Activated CD4-positive, alpha-beta T cell treated with anti-CD3 and anti-CD28 coated beads, Interleukin-2, amount 10 ng/mL, durations not matched to agents 24 days and 14 days (primary cell): ENCODE measurements at places on chromosomes 13 and 19.

DNA sequence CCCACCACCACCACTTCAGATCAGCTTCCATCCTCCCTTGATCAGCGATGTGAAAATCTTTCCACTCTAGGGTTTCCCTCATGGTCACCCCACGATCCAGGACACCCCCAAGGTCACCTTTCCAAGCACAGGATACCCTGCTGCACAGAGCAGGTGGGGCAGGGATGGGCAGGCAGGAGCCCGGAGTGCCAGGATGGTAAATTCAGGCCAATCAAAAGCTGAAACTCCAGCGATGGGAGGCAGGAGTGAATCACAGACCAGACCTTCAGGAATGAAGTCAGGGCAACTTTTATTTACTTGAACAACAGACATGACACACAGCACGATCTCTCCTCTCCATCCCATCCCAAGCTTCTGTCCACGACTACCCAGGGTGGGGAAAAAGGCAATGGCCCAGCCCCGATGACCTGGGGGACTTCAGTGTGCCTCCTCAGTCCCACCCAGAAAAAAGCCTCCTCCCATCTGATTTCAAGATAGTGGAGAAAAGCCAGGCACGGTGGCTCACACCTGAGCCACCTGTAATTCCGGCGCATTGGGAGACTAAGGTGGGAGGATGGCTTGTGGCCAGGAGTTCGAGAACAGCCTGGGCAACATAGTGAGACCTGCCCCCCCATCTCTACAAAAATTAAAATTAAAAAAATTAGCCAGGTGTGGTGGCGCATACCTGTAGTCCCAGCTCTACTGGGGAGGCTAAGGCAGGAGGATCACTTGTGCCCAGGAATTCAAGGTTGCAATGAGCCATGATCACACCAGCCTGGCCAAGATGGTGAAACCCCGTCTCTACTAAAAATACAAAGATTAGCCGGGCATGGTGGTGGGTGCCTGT, 39.2 kb downstream of the ZSWIM4 start:
- peak; percentile 66 for DNase-seq

DNA sequence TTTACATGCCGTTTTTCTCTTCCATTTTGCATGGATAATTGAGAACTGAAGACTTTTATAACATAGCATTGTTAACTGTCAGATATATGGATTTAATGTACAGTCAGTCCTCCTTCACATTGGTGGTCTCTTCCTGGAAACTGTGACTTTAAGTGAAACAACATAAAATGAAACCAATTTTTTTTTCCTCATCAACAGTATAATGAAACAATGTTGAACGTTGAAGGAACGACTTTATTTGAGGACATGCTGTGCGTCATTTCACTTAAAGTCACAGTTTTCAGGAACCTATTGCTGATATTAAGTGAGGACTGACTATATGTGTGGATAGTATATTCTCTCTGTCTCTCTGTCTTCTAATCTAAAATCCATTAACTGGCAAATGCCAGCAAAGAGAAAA, 54.8 kb downstream of the COG3 start:
- DNase-seq: no peak

GRCh38 chr19:30376826-30377425, 4.7 kb downstream of the ZNF536 start:
- no peak for DNase-seq

GRCh38 chr19:56098731-56099568, 22.1 kb downstream of the ZNF787 start:
- no peak for DNase-seq

GRCh38 chr13:98370261-98370660, 193.2 kb upstream of the RNF113B start:
- no peak for DNase-seq

DNA sequence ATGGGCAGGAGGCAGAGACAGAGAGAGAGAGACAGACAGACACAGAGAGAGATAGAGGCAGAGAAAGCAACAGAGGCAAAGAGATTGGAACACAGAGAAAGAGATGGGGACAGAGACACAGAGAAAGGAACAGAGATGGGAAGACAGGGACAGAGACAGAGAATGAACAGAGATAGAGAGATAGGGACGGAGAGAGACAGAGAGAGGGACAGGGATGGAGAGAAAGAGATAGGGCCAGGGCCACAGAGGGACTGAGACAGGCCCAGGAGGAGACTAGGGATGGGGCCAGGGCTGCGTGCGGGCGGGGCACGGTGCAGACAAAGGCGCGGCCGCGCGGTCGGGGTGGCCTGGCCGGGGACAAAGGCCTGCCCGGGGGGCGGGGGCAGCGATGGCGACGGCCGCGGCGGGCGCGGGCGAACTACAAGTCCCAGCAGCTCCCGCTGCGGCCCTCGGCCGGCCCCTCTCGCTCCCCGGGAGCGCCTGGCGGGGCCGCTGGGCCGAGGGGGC, at the start of gene ZNF358:
ZNF358 (plus strand) TSS at position 459 of the 507 bp plus-strand sequence. CDS start 3,140 bp downstream, outside the sequence.
- peak; percentile 81 for DNase-seq

- DNase-seq: peak; percentile 64
Measured at GRCh38 chr19:29329460-29330134, 116.6 kb upstream of the UQCRFS1 start.

GRCh38 chr13:49220036-49220855, at the start of gene MLNR:
Gene MLNR, plus strand, starts transcription at chr13:49220338. Its CDS starts 0 bp downstream, at chr13:49220338.
- DNase-seq: peak; percentile 79

DNA sequence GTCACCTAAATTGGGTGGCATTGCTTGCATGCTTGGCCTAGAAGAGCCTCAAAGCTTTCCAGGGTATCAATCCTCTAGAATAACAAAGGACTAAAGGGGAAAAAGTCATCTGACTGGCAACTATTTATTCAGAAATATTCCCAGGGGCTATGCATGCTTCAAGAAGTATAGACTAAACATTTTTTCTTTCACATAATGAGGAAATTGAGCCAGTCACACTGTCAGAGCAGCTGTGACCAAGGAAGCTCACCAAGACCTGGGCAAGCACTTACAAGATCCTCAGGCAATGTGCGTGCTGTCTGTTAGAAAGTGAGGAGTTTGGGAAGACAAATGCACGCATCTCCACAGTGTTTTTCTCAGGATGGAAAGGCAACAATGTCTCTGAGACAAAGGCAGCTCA, 747.2 kb downstream of the DIAPH3 start:
- no peak for DNase-seq

DNA sequence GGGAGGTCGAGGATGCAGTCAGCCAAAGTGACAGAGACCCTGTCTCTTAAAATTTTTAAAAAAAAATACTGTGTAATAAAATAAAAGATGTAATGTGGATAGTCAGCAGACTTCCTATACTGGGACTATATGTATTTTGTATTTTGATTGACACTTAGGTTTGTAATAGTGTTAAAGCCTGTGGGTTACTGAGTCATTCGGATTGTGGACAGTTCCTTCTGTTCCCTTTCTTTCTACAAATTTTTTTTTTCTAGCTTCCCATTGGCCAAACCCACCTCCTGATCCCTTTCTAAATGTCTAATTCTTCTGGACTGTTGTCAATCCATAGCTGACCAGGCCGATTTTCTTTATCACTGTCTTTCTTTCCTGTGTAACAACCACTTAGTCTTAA, 108.0 kb downstream of the DNAJC3 start:
- no peak for DNase-seq

- no peak for DNase-seq
Measured at GRCh38 chr19:40597329-40597838, 3.8 kb upstream of the LTBP4 start.

- no peak for DNase-seq
Measured at GRCh38 chr19:18841400-18841799, 9.6 kb downstream of the UPF1 start.

- no peak for DNase-seq
Measured at GRCh38 chr13:37929308-37929707, 59.7 kb upstream of the TRPC4 start.

GRCh38 chr13:73039201-73040108, 19.4 kb upstream of the KLF5 start:
- no peak for DNase-seq

DNA sequence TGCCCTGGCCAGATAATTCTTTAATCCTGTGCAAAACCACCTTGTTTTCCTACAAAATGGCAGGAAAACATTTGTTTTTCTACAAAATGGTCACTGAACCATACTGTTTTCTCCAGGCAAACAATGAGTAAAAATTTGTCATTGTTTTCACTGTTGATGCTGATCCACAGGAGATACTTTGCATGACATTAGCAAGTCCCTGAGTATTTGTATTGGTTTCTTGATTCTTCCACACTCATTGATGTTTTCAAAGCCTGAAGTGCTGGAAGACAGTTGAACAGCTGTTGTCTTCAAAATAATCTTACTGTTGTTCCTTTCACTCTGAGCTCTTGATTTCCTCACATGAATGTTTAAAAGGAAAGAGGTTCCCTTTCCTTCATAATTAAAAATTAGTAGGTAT, 123.1 kb upstream of the HTR2A start:
- DNase-seq: no peak

DNA sequence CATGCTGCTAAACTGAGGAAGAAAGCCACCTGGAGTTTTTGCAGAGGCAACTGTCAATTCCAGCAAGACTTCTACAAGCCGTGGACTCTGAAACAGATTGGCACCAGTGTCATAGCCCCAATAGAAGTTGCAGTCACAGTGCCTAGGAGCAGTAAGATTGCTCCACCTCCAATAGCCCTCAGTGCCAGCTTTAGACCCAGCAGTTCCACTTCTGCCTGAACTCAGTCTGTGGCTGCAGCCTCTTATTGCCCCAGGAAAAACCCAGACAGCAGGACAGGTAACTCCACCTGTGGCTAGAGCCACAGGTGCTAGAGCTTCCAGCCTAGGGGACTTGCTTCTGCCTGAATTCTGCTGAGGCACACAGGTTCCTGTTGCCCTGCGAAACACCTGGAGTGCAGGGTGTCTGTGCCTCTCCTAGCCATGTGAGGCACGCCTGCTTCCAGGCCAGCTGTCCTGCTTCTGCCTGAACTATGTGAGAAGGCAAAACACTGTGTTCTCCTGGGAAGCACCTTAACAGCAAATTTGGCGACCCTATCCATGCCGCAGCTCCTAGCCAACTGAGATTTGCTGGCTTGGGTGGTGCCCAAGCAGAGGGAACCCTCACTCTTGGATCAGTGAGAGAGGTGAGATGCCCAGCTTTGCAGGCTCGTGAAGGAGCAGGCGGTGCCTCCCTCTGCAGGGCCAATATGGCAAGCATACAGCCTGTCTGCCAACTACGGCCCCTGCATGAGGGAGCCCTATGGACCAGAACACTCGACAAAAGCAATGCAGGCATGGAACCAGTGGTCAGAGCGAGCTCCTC, 607.6 kb downstream of the PCDH17 start:
- DNase-seq: no peak

GRCh38 chr13:48828962-48829411, 146.7 kb upstream of the FNDC3A start:
- no peak for DNase-seq

- DNase-seq: peak; percentile 84
Measured at GRCh38 chr19:17846146-17846545, 1.6 kb downstream of the JAK3 start.

- DNase-seq: no peak
Measured at GRCh38 chr19:581399-582111, 8.1 kb upstream of the HCN2 start.

DNA sequence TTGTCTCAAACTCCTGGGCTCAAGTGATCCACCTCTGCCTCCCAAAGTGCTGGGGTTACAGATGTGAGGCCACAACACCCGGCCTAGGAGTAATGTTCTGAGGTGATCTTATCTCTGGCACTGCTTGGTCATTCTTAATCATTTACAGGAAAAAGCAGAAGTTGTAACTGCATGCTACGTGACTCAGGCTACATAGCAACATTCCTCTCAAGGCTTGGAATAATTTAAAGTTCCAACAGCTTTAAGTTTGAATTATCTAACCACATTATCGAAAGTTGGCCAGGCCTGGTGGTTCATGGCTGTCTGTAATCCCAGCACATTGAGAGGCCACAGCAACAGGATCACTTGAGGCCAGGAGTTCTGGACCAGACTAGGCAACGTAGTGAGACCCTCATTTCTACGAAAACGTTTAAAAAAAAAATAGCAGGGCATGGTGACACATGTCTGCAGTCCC, 3.9 kb upstream of the B9D2 start:
- no peak for DNase-seq

DNA sequence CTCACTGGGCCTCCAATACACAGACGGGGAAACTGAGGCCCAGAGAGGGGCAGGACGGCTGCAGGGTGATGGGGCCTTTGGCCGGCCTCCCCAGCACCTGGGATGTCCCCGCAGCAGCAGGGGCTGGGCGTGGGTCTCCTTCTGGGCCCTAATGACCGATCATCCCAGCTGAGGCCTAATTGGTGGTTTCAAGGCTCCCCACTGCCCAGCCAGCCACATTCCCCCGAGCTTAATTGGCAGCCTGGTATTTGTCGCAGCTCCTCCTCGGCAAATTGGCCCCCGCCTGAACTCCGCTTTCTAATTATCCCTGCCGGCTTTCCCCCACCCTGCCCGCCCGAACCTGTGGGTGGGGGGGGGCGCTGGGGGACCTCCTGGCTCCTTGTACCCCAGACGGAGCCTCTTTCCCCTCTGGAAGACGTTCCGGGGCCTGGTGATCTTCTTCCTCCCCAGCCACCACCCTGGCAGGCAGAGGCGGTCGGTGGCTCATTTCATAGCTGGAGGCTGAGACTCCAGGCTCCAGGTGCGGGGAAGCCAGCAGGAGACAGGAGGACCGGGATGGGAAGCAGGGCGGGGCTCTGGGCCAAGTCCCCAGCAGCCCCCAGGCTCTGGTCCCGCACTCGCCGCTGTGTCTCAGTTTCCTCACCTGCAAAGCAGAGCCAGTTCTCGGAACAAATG, 27.2 kb upstream of the WDR18 start:
- no peak for DNase-seq

DNA sequence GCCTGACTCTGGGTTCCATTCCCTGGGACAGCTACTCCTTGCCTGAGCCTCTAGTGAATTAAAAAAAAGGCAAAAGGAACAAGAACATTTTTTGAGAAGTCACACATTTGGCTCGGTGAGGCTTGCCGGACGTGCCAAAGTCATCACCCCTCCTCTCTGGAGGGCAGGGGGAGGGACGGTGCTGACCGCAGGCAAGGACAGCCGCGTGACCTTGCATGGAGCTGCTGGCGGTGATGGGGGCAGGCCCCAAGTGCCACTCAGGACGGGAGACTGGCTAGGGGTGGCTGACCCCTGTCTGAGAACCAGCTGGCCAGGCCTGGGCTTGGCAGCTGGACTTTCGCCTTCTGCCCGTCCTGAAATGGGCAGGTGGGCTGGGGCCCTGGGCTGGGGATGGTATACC, 26.4 kb downstream of the MAP2K2 start:
- DNase-seq: no peak

DNA sequence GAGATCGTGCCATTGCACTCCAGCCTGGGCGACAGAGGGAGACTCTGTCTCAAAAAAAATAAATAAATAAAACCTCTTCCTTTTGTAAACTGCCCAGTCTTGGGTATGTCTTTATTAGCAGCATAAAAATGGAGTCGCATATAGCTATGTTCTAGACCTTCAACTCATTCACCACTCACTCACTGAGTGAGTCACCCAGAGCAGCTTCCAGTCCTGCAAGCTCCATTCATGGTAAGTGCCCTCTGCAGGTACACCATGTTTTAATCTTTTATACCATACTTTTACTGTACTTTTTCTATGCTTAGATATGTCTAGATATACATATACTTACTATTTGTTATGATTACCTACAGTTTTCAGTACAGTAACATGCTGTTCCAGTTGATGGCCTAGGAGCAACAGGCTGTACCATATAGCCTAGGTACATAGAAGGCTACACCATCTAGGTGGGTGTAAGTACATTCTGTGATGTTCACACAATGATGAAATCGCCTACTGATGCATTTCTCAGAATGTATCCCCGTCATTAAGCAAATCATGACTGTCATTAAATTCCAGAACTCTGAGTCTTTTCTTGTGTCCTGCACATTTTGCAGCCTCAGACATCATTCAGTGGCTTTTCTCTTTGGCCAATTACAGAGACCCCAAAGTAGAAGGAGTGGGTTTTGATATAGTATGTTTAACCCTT, 13.7 kb upstream of the FARP1 start:
- no peak for DNase-seq

GRCh38 chr13:89027694-89028306, 1356.6 kb downstream of the SLITRK5 start:
- no peak for DNase-seq
